NCI-H146 (cell line): ENCODE measurements at places on chromosomes 12 and 14.

GRCh38 chr12:75446857-75447256 lies 33.7 kb upstream of the GLIPR1 start:
- DNase-seq, result no peak

DNA sequence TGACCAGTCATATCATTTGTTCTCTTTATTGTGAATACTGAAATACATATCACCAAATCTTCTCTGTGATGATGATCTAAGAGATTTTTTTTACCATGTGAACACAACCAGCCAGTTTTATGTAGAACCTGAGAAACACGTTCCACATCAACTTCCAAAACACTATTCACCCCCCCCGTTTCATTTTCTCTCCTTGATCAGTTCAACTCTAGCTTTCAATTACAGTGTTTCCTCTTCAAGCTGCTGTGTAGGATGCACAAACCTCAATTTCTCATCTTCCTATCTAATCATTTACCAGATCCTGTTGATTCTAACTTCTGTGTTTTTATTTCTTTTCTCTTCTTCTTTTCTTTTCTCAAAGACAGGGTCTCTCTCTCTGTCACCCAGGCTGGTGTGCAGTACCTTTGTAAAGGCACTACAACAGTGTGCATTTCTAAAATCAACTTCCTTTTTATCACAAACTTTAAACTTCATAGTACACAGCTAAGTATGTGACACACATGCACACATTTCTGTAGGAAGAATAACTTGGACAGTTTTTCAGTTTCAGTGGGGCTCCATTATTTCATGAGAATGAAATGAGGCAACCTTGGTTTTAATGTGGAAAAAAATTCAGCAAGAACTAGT lies 149.9 kb upstream of the FBXO33 start:
- no peak for DNase-seq

DNA sequence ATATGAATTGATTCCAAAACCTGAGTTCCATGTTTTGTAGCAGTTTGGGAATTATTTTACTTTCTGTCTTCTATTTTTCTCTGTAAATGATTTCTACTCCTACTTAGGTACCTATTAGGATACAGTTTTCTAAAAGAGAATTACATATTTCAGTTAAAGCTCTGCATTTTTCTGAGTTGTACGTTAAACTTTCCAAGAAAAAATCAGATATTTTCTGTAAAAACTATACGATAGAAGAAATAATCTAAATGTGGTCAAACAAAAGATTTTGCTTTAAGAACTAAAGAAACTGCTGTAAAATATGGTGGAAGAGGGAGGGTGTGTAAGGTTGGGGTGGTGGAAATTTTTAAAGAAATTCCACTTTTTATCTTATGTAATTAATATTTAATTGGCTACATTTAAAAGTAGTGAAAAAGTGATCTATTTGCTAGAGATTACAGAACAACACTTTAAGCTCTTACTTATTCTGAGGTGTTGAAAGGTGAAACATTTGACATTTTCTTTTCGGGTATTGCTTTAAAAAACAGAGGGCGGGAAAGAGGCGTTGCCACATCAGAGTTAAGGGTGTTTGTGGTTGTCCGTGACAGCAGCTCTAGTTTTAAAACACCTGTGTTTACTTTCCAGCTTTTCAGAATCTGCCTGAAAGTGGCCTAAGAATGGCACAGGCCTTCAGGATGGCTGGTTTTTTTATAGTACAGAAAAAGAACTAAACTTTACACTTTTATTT lies 187.3 kb downstream of the MIPOL1 start:
- peak; percentile 80 for DNase-seq

GRCh38 chr14:70094106-70094505 lies 94.6 kb downstream of the SLC8A3 start:
- DNase-seq, result no peak

DNA sequence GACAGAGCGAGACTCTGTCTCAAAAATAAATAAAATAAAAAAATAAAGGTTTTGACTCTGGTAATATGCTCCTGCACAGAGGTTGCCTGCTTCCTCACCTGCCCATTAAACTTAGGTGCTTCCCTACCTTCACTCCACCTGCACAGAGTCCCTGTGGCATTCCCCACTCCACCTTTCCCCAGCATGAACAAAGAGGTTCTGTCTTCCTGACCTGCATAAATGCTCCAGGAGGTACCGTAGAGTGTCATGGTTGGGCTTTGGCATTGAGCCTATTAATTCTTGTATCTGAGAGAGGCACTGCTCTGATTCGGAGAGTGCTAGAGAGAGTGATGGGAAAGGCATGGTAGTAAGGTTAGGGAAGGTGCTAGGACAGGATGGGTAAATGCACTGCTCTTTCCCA lies 6.3 kb downstream of the ARHGAP9 start:
- DNase-seq, result no peak

GRCh38 chr12:92973614-92974013 lies 44.5 kb upstream of the EEA1 start:
- no peak for DNase-seq

DNA sequence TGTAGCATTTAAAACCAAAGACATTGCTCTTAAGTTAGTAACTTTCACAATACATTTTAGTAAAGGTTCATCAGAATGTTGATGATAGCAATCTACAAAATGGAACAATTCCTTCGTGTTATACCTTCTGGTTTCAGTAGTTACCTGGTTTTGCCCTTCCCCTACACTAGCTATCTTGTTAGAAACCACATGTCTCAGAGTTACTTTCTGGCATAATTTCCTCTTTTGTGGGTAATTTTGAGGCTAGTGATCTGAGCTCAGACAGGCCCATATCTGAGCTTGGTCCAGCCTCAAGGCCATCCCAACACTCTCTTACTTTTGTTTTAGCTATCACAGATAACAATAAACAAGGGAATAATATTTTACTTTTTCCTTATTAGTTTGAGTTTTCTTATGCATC lies 196.9 kb downstream of the KITLG start:
- no peak for DNase-seq

DNA sequence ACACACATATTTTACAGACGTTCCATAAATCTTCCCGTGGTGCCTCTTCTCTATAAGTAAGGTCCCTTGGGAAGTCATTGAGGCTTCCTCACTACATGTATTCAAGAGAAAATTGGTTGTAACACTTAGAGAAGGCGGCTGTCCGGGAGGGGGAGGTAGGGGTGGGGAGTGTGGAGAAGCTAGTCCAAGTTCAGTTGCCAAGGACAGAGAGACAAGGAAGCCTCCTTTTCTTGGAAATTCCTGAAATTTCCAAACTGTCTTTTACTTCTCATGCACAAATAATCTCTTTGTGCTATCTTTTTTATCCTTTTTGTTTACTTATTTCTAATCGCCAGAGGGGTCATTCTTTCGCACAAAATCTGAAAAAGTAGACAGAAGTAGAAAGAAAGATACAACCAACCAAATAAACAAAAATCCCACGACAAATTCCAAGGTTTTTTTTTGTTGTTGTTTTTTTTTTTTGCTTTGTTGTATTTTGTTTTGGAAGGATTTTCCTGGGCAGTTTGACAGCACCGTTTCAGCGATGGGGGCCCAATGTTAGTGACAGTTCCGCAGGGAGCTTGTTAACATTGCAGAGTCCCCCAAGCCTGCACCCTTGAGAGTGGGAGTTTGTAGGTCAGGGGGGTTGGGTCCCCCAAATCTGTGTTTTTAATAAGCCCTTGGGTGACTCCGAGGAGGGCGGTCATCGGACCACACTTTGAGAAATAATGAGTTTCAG lies 45.2 kb downstream of the MAP1LC3B2 start:
- DNase-seq, result no peak

- DNase-seq, result no peak
These were observed 118.0 kb downstream of the TRHDE start for GRCh38 chr12:72390146-72390545.

GRCh38 chr14:92551044-92551841 lies 37.7 kb downstream of the RIN3 start:
- no peak for DNase-seq

GRCh38 chr14:67735336-67736147 lies 33.9 kb downstream of the RDH12 start:
- no peak for DNase-seq

GRCh38 chr12:9851927-9852326 lies 17.2 kb downstream of the CLEC2B start:
- DNase-seq, result no peak
